Peyer's patch (tissue), 4 donors: ENCODE measurements at places on chromosomes 12 and 14. TPM values are rescaled to one million over a fixed set of nuclear protein-coding genes. Genes with fewer than 3 reads are reported as not detected.

- no peak for DNase-seq
- H3K4me3 ChIP-seq, result peak overlapping the region; percentile 91
- peak overlapping the region; percentile 89 for H3K27ac ChIP-seq
Observed at GRCh38 chr12:32679920-32680237, 778 bp downstream of the DNM1L start.

DNA sequence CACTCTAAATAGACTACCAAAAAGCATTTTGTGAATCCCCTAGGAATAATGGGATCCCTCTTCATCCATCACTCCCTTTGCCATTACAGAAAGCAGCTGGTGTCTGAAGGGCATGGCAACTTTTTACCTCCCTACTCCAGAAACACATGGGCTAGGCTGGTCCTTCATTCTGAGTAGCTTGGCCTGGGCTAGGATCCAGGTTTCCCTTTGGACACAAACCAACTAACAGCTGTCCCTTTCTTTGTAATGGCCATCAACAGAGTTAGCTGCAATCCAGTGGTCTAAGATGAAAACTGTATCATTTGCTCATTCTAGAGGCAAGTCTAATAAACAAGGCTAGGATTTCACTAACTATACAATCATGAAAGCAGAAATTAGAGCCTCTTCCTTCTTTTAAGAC lies 7.4 kb downstream of the GRIN2B start:
- H3K4me3 ChIP-seq, result no peak overlapping the region
- H3K27me3 ChIP-seq, result no peaks in the 10 kb centered on the region
- no peak overlapping the region for H3K27ac ChIP-seq
- no peaks in the 10 kb centered on the region for H3K36me3 ChIP-seq

DNA sequence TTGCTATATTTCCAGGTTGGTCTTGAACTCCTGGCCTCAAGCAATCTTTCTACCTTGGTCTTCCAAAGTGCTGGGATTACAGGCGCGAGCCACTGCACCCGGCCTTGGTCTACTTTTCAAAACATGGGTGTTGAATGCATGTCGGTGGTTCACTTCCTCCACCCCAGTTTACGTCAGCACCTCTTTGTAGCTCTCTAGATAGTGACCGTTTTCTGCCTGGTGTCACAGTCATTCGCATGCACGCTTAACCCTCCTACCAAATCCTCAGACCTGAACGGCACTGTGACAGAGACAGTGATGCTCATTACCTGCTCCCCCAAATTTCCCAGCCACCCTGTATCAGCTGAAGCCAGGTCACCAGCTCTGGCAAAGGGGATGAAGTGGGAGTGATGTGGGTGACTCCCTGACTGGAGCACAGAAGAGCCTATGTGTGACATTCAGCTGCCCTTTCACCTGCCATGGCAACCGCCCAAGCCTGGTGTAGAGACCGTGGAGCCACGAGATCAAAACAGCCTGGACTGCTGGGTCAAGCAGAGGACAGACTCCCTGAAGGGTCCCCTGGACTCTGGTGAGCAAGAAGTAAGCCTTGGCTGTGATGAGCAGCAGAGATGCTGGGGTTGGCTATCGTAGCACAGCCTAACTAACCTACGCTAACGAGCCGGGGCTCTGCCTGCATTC lies 66.2 kb upstream of the GPR68 start:
- H3K4me3 ChIP-seq, result no peak overlapping the region
- peaks cover 79% of the 10 kb centered on the region for H3K36me3 ChIP-seq
- no peak overlapping the region for H3K27ac ChIP-seq
- no peaks in the 10 kb centered on the region for H3K4me1 ChIP-seq
- no peaks in the 10 kb centered on the region for H3K27me3 ChIP-seq

NUDT14 gene
- 6.6 TPM for total RNA-seq

- no peak for DNase-seq
- H3K4me1 ChIP-seq, result no peaks in the 10 kb centered on the region
- H3K4me3 ChIP-seq, result no peak overlapping the region
- no peak overlapping the region for H3K27ac ChIP-seq
- H3K36me3 ChIP-seq, result no peaks in the 10 kb centered on the region
- H3K27me3 ChIP-seq, result no peaks in the 10 kb centered on the region
Observed at GRCh38 chr12:2291182-2291832, 238.5 kb downstream of the CACNA1C start.

KRT71 gene
- not detected for total RNA-seq

GRCh38 chr12:46832130-46832704 lies 6.4 kb upstream of the SLC38A4 start:
- no peaks in the 10 kb centered on the region for H3K4me1 ChIP-seq
- H3K36me3 ChIP-seq, result no peaks in the 10 kb centered on the region
- no peaks in the 10 kb centered on the region for H3K27me3 ChIP-seq

- no peaks in the 10 kb centered on the region for H3K27me3 ChIP-seq
- H3K4me3 ChIP-seq, result no peak overlapping the region
- H3K36me3 ChIP-seq, result no peaks in the 10 kb centered on the region
- no peak for DNase-seq
Observed at GRCh38 chr14:71416392-71416791, 509.1 kb downstream of the PCNX1 start.

OR6C2 gene
- not detected for total RNA-seq

DNA sequence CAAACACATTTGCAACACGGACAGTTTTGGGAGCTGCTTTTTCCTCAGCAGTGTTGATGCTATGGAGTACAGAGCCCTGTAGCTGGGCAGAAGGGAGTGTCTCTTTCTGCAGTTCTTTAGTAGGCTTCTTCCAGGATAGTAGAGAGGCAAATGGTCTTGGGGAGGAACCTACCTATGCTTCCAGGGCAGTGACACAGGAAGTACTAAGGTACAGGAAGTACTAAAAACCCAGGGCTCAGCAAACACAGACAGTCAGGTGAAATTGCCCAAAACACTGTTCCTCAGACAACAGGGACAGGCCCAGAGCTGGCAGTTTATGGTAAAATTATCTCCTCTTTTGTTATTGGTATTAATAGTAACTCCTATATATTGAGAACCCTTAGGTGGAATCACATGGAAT lies 217.6 kb downstream of the TTC8 start:
- no peaks in the 10 kb centered on the region for H3K4me1 ChIP-seq
- H3K27me3 ChIP-seq, result no peaks in the 10 kb centered on the region
- DNase-seq, result no peak

- H3K4me1 ChIP-seq, result no peaks in the 10 kb centered on the region
- no peaks in the 10 kb centered on the region for H3K27me3 ChIP-seq
- no peak for DNase-seq
- no peaks in the 10 kb centered on the region for H3K36me3 ChIP-seq
- no peak overlapping the region for H3K4me3 ChIP-seq
Observed at GRCh38 chr12:69816082-69816481, 8.9 kb upstream of the MYRFL start.

- H3K27ac ChIP-seq, result peak overlapping the region; percentile 71
- no peaks in the 10 kb centered on the region for H3K36me3 ChIP-seq
- no peaks in the 10 kb centered on the region for H3K4me1 ChIP-seq
- no peak overlapping the region for H3K4me3 ChIP-seq
- H3K27me3 ChIP-seq, result no peaks in the 10 kb centered on the region
Observed at GRCh38 chr12:56375598-56376434, 13.2 kb upstream of the APOF start.

DNA sequence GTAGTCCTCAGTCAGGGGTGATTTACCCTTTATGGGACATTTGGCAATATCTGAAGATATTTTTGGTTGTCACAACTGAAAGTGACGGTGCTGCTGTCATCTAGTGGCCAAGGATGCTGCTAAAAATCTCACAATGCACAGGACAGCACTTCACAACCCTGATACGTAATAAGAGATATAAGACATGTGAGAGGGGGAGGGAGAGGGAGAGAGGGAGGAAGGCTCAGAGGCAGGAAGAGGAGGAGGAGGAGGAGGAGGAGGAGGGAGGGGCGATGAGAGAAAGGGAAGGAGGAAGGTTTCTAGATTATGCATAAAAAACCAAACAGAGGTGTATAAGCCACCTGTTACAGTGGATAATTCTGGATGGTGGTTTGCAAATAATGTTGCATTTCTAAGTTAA lies 14.3 kb downstream of the MYL2 start:
- H3K27me3 ChIP-seq, result no peaks in the 10 kb centered on the region
- no peaks in the 10 kb centered on the region for H3K36me3 ChIP-seq
- H3K4me3 ChIP-seq, result no peak overlapping the region
- H3K4me1 ChIP-seq, result no peaks in the 10 kb centered on the region
- no peak overlapping the region for H3K27ac ChIP-seq
- DNase-seq, result no peak

- no peak for DNase-seq
- H3K27ac ChIP-seq, result no peak overlapping the region
- no peaks in the 10 kb centered on the region for H3K27me3 ChIP-seq
- no peaks in the 10 kb centered on the region for H3K36me3 ChIP-seq
- no peak overlapping the region for H3K4me3 ChIP-seq
Observed at GRCh38 chr12:131135786-131136538, 182.3 kb downstream of the ADGRD1 start.

- H3K27me3 ChIP-seq, result no peaks in the 10 kb centered on the region
- no peak overlapping the region for H3K27ac ChIP-seq
- H3K4me1 ChIP-seq, result no peaks in the 10 kb centered on the region
- H3K4me3 ChIP-seq, result no peak overlapping the region
- no peaks in the 10 kb centered on the region for H3K36me3 ChIP-seq
Observed at GRCh38 chr12:126667339-126667738, 1599.6 kb upstream of the TMEM132C start.

- DNase-seq, result no peak
- peaks cover 8% of the 10 kb centered on the region for H3K4me1 ChIP-seq
- no peaks in the 10 kb centered on the region for H3K36me3 ChIP-seq
- no peak overlapping the region for H3K27ac ChIP-seq
Observed at GRCh38 chr12:108517288-108518100, 2.4 kb downstream of the FICD start.

SLC39A2 gene
- total RNA-seq, result not detected

DNA sequence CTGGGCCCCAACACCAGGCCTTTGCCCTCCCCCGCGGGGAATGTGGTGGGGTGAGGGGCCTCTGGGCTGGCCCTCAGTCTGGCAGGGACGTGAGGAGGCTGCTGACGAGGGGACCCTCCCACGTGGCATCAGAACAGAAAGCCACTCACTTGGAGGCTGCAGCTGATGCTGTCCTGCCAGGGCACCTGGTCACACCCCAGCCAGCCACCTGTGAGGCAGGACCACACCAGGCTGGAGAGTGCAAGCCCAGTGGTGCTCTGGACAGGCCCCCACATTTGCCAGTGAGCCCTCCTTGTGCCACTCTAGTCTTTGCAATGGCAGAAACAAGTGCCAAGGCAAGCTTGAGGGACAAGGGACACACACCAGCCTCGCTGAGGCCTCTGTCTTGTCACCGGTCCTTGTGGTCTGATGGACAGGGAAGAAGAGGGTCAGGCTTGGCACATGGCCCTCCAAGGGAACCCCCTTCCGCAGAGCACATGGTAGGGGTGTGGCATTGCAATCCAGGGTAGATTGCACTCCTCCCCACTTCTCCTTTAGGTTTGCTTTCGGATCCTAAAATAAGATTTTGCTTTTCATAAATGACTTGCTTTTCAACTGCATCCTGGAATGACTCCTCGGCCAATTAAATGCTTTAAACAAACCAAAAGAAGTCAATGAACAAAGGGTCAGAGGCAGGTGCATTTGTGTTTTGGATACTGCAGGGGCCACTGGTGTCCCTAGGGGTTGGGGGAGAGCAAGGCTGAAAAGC lies 53.7 kb downstream of the CCDC88C start:
- peaks cover 30% of the 10 kb centered on the region for H3K4me1 ChIP-seq
- DNase-seq, result no peak
- H3K27me3 ChIP-seq, result no peaks in the 10 kb centered on the region
- H3K27ac ChIP-seq, result peak overlapping the region; percentile 65

GRCh38 chr14:58796242-58797009 lies 158.7 kb downstream of the DACT1 start:
- DNase-seq, result no peak
- H3K4me3 ChIP-seq, result no peak overlapping the region
- no peaks in the 10 kb centered on the region for H3K36me3 ChIP-seq
- H3K27ac ChIP-seq, result no peak overlapping the region

DNA sequence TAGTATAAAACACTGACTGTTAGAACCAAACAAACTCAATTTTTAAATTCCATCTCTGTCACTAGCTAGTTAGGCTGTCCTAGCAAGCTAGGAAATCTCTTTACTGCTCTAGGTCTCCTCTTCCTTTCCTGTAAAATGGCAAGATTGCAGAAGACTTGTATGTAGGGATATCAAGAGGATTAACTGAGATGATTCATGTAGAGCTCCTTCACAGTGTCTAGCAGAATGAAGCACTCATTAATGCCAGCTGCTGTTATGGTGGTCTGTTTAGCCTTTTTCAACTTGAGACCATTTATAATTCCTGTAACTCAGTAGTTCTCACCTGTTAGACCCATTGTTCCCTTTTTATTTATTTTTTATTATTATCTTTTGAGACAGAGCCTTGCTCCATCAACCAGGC lies 67.8 kb upstream of the KCNH3 start:
- no peaks in the 10 kb centered on the region for H3K4me1 ChIP-seq
- no peaks in the 10 kb centered on the region for H3K36me3 ChIP-seq
- no peak for DNase-seq
- H3K27me3 ChIP-seq, result no peaks in the 10 kb centered on the region
- no peak overlapping the region for H3K27ac ChIP-seq
- no peak overlapping the region for H3K4me3 ChIP-seq

- peak overlapping the region; percentile 58 for H3K4me3 ChIP-seq
- no peaks in the 10 kb centered on the region for H3K36me3 ChIP-seq
- peak overlapping the region; percentile 76 for H3K27ac ChIP-seq
- peak; percentile 75 for DNase-seq
- no peaks in the 10 kb centered on the region for H3K4me1 ChIP-seq
Observed at GRCh38 chr12:95548539-95549391, 2.5 kb downstream of the USP44 start.
